ENCODE measurements at places on chromosomes 4 and X.

- DNase-seq: no peak
Observed at GRCh38 chrX:77347572-77347971, 99.6 kb upstream of the FGF16 start.

- DNase-seq: no peak
Observed at GRCh38 chr4:22678940-22679854, 13.5 kb upstream of the GBA3 start.

DNA sequence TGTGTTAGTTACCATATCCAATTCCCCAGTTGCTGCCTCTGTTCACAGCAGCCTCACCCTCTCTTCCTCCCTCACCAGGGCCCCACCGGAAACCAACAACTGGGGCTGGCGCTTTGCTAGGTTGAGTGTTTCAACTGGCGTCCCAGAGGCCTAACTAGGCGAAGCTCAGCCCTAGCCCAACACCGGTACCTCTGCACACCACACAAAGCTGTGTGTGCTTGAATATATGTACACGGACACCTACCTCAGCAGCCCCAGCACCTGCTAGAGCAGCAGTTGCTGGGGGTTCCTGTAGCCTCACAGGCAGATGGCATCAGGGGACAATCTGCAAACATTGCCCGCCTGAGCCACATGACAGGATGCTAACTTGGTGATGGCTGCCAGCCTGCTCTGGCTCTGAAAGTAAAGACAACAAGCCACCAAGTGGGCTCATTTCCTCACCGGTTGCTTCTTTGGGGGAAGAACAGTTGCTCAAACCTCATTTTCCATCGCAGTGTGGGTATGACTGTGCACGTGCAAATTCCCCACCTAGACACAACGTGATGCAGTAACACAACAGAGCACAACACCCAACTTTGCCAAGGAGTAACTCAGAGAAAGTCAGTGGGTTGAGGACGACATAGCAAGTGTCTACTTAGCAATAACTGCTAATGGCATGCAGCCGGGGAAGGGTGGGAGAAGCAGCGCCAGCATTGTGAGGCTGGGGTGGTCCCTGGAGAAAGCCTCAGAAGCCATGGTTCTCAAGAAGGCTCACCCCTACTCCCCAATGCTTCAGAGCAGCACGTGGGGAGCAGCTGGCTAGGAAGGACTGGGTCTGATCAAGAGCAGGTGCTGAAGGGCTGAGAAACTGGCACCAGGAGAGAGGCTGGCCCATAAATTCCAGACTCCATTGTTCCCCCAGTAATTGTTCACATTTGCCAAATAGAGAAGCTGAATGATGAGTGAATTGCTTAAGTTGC is 139.5 kb downstream of the SH3KBP1 start:
- no peak for DNase-seq

GRCh38 chr4:109588176-109588575 is 28.1 kb downstream of the MCUB start:
- peak; percentile 21 for DNase-seq

GRCh38 chr4:183448436-183448835 is 4.0 kb downstream of the CDKN2AIP start:
- DNase-seq: no peak

GRCh38 chr4:128812442-128813235 is 3.1 kb downstream of the JADE1 start:
- DNase-seq: peak; percentile 77

DNA sequence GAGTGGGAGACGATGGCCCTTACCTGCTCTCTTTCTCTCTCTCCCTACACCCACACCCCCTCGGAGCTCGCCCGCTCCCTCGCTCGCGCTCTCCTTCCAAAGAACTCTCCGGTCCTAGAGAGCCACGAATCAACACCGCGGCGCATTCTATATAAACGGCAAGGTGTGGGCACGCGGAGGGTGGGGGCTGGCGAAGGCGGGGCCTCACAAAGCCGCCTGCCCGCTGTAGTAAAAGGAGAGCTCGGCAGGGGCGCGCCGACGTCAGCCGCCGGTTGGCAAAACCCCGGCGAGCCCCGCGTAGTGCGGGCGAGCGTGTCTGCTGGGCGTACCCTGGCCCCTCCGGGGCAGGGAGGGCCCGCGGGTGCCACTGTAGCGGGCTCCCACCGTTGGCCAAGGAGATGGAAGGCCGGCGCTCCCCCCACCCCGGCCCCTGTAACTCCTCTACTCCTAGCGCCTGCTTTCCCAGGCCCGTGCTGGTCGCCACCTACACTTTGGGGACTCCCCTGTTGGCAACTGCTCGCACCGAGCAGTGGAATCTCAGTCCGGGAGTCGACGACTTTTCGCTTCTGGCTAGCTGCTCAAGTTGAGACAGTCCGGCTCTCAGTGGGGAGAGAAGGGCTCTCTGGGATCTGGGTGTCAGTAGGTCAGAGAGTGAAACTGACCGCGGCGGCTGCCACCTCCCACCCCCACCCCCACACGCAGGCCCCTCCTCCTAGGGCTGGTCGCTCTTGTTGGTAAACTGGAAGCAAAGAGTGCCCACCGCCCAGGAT is 325.5 kb upstream of the F9 start:
- DNase-seq: peak; percentile 41

- DNase-seq: no peak
Observed at GRCh38 chr4:53116954-53117353, 248.9 kb downstream of the SCFD2 start.

DNA sequence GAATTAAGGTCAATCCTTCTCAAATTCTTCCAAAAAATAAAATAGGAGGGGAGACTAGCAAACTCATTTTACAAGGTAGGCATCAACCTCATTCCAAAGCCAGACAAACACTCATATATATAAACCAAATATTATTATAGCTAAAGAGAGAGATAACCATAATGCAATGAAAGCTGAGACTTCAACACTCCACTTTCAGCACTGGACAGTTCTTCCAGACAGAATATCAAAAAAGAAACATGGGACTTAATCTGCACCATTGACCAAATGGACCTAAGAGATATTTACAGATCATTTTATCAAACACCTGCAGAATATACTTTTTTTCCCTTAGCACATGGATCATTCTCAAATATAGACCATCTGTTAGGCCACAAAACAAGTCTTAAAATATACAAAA is 15.5 kb upstream of the EDA2R start:
- DNase-seq: no peak

DNA sequence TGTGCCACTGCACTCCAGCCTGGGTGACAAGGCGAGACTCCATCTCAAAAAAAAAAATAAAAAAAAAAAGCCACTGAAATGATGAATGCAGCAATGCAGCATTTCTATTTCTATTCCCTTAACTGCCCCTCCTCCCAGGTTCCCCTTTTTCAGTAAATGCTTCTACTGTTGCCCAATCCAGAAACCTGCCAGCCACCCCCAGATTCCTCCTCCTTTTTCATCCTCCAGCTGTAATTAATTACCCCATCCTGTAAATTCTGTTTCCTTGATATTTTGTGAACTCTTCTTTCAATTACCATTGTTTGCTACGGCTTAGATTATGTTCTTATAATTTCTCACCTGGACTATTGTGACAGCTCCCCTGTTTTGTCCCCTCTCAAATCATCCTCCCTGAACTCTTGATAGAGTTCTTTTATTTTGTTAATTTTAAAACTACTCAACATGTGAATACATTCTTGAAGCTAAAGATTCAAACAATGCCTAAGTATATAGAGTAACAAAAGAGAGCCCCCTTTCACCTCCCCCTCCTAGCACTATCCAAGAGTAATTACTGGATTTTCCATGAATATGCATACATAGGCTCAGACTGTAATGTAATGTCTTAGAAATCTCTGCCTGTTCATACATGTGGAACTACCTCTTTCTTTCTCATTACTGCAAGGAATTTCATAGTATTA is 140.6 kb upstream of the GPC4 start:
- no peak for DNase-seq

DNA sequence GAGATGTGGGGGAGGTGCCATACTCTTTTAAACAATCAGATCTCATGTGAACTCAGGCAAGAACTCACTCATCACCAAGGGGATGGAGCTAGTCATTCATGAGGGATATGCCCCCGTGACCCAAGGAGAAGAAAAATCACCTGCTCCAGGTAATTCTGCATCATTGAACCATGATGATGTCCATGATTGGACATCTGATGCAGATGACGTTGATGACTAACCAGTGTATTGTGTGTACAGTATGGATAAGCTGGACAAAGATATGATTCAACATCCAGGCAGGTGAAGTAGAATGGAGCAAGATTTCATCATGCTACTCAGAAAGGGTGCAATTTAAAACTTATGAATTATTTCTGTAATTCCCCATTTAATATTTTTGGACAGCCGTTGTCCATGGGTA is 286.4 kb upstream of the SMIM31 start:
- no peak for DNase-seq

- no peak for DNase-seq
Observed at GRCh38 chr4:101708293-101709039, 82.1 kb upstream of the BANK1 start.
